CD4-positive, alpha-beta T cell treated with Interleukin-1 beta for 1 hour (primary cell): ENCODE measurements at places on chromosomes 16 and 17.

DNA sequence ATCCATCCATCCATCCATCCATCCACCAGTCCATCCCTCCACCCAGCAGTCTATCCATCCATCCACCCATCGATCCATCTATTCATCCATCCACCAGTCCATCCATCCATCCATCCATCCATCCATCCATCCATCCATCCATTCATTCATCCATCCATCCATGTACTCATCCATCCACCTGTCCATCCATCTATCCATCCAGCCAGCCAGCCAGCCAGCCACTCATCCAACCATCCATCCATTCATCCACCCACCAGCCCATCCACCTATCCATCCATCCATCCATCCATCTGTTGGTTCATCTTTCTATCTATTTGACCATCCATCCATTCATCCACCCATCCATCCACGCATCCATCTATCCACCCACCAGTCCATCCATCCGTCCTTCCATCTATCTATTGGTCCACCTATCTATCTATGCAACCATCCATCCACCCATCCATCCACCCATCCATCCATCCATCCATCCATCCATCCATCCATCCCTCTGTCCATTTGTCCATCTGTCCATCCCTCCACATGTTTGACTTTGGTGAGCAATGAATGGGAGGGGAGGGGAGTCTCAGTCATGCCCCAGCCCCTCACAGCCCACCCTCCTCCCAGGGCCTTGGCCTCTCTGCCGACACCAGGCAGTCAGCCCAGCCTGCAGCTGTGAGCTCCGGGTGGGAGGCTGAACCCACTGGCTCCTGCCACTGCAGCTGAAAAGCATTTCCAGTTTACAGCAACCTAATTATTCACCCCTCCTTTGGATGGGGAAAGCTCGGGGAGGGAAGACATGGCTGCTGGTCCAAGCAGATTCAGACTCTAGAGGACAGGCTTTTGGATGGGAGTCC lies 38.1 kb upstream of the SSTR5 start:
- DNase-seq, result no peak

DNA sequence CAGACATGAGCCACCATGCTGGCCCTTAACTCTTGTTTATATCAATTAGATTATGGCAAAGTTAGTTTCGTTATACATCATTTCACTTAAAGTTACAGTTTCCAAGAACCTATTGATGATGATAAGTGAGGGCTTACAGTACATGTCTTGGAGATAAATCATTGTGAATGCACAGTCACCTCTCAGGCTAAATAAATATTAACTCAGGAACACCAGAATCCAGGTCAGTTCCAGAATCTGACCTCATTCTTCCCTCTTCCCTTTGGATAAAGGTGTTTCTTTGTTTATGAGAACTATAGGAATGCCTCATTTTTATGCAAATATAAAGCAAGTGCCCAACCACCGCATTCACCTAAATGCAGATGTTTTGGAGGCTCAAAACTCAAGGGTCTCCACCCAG lies 48.4 kb upstream of the CRYM start:
- no peak for DNase-seq

DNA sequence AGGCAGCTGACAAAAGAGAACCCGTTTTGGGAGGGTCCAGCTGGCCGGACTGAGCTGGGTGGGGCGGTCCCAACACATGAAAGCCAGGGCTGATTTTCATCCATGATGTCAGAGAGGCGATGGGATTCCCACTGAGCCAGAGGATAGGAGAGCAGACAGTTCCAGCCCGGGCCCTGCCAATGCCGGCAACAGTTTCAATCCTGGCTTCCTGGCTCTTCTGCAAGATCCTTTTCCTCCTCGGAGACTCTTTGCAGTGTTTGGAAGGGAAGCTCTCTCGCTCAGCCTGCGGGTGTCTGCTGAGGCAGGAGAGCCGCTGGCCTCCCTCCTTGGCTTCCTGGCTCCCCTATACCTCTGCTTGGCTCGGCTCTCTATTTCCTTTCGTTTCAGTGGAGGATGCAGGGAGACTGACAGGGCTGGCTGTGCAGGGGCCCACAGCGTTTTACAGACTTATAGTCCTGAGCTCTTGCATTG lies 145.5 kb upstream of the SOX9 start:
- DNase-seq, result no peak

DNA sequence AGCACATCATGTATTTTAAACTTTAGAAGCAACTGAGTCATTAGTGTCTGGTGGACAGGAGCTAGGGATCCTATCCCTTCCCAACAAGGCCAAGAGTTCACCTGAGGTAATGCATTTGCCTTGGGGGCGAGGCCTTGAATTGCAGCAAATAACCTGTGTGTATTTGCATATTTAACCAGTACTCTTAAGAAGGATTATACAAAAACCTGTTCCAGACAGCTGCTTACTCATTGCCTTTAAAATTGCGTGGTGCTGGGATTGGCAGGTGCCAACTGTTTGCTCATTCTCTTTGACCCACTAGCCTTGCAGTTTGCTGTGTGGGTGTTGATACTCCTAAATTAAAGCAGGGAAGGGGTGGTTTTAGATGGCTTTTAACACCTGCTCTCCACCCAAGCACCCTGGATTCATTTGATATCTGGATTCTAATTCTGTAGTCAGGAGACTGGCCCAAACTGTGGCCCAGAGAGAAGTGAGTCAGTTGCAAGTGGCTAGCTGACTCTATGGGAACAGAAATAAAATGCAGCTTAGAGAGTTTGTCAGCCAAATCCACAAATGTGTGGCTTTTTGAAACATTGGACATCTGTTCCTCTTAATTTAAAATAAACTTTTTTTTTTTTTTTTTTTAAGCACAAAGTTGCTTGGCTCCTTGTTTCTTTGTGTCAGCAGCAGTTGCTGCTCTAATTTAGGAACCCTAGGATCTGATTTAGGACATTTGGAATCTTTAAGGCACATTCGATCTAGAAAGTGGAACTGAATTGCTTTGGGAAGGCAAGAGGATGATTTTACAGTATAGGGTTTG lies 46.9 kb downstream of the TUBD1 start:
- no peak for DNase-seq

DNA sequence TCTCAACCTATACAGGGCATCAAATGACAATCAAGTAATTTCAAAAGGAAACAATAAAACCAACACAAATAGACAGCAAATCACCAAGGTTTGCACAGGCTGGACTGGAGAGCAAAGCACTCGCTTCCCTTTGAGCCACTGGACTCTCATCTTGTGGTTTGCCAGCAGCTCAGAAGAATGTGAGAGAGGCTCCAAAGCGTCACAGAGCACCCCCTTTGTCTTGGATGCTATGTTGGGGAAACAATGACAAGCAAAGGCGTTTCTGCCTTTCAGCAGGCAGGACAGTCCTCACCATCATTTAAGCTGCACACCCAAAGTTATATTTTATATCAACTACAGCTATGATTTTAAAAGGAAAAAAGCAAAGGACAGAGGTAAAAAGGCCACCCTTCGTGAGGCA lies 13.2 kb downstream of the SLC6A4 start:
- DNase-seq, result no peak
